ENCODE measurements at places on chromosomes 16 and 17.

- peaks cover 25% of the 10 kb centered on the region for H3K36me3 ChIP-seq
- H3K4me1 ChIP-seq, result peaks cover 35% of the 10 kb centered on the region
- ATAC-seq, result no peak
- H3K27me3 ChIP-seq, result no peaks in the 10 kb centered on the region
- H3K27ac ChIP-seq, result no peak overlapping the region
Observed at GRCh38 chr17:79832218-79833109, 6.8 kb downstream of the CBX4 start.

GRCh38 chr16:2155977-2156848, 631 bp downstream of the TRAF7 start:
- H3K36me3 ChIP-seq, result peaks cover 26% of the 10 kb centered on the region
- H3K4me3 ChIP-seq, result peak overlapping the region; percentile 95
- H3K27ac ChIP-seq, result peak overlapping the region; percentile 84
- H3K27me3 ChIP-seq, result no peaks in the 10 kb centered on the region

DNA sequence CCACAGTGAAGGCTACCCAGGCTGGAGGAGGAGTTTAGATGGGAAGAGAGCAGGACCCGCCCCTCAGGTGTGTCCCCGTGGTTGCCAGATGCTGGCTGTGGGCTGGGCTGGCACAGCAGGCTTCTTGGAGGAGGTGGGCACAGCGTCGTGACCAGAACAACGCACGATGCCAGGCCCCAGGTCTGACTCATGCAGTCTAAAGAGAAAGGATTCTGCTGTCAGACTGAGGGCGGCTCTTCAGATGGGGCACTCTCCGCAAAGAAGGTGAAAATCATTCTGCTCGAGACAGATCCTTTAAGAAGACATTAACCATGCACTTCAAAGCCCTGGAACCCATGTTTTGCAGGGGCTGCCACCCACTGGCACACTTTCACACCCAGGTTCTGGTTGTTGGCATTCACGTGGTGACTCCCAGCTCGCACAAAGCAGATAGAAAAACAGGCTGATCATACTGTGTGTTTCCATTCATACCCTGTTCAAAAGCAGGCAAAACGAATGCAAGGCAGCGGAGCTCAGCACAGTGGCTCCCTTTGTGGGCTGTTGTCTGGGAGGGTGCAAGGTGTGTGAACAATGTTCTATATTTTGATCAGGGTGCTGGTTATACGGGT, 19.0 kb downstream of the CACNG4 start:
- peaks cover 37% of the 10 kb centered on the region for H3K27me3 ChIP-seq
- ATAC-seq, result no peak
- H3K4me1 ChIP-seq, result no peaks in the 10 kb centered on the region
- no peak overlapping the region for H3K4me3 ChIP-seq
- no peaks in the 10 kb centered on the region for H3K36me3 ChIP-seq

GRCh38 chr16:66254751-66255150, 111.7 kb upstream of the CDH5 start:
- no peaks in the 10 kb centered on the region for H3K27me3 ChIP-seq
- H3K4me1 ChIP-seq, result no peaks in the 10 kb centered on the region
- H3K36me3 ChIP-seq, result no peaks in the 10 kb centered on the region
- no peak overlapping the region for H3K4me3 ChIP-seq

DNA sequence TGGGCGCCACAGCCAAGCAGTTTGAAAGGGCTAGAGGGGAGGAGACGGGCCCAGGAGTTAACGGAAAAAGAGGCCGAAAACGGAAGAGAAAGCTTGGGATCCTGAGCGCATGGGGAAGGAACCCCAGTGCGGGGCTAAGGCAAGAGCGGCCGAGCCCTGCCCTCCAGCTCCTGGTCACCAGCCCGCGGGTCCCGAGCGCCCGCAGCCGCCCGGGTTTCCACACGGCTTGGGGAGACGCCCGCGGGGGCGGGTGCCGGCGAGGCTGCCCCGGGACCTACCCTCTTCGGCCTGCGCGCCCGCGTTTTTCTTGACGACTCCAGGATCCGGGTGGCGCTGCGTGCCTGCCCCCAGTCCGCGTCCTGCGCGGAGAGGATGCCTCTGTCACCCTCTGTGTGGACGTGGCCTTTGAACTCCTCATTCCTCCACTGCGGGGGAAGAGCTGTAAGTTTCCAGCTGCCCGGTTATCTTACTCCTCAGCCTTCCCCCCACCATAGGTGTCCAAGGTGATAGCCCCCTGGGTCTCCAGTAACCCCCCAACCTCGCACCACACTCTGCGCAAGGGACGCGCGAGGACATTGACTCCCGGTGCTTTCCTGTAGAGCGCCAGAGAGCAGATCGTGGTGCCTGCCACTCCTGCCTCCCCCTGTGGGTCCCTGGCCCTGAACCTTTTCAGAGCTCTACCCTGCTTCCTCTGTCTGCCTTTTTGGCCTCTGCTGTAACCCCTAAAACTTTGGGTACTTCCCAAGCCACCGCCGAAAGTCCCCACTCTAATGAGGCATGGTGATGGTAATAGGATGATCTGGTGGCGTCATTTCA, 1.7 kb upstream of the CDH11 start:
- H3K36me3 ChIP-seq, result no peaks in the 10 kb centered on the region
- peaks cover 5% of the 10 kb centered on the region for H3K4me1 ChIP-seq
- H3K27me3 ChIP-seq, result peaks cover 43% of the 10 kb centered on the region
- H3K27ac ChIP-seq, result no peak overlapping the region
- H3K4me3 ChIP-seq, result no peak overlapping the region

DNA sequence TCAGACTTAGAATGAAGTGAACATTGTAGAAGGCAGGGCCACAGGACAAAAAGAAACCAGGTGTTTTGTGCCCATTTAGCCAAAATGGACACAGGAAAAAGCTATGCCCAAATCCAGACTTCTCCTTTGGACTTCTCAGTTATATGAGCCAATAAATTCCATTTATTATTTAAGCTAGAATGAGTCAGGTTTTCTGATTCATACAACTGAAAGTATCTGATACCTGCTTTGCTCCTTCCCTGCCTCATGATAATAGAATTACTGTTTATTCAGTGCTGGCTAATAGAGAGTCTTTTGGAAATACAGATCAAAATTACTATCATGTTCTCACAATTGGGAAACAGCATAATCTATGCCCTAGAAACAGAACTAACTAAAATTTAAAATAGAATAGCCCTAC, 8.7 kb upstream of the CPD start:
- ATAC-seq, result no peak
- H3K4me1 ChIP-seq, result peaks cover 5% of the 10 kb centered on the region
- no peaks in the 10 kb centered on the region for H3K36me3 ChIP-seq
- no peak overlapping the region for H3K4me3 ChIP-seq

- no peak for ATAC-seq
- no peaks in the 10 kb centered on the region for H3K27me3 ChIP-seq
- H3K4me1 ChIP-seq, result peaks cover 30% of the 10 kb centered on the region
- H3K4me3 ChIP-seq, result no peak overlapping the region
Observed at GRCh38 chr16:75420987-75421819, 12.1 kb downstream of the CFDP1 start.

- ATAC-seq, result no peak
- peak overlapping the region; percentile 91 for H3K4me3 ChIP-seq
- H3K27ac ChIP-seq, result peak overlapping the region; percentile 99
- H3K4me1 ChIP-seq, result peaks cover 33% of the 10 kb centered on the region
- no peaks in the 10 kb centered on the region for H3K27me3 ChIP-seq
- H3K36me3 ChIP-seq, result no peaks in the 10 kb centered on the region
Observed at GRCh38 chr16:2778630-2778958, 1.5 kb upstream of the ELOB start.

DNA sequence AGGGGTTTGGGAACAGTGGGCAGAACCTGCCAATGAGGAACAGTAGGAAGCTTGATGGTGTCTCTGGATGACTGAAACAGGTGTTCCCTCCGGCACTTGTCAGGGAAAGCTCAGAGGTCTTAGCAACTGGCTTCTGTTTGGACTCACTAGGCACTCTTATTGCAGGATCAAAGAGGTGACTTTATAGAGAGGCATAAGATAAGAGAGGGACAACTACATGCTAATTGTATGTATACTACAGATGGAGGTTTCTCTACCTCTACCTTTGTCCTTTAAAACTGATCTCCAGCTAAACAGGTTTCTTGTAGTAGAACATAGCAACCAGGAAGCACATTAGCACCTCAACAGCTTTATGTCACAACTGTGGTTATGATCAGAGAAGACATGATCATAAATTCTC, 7.6 kb downstream of the CNTD1 start:
- ATAC-seq, result no peak
- peaks cover 25% of the 10 kb centered on the region for H3K36me3 ChIP-seq
- H3K27ac ChIP-seq, result no peak overlapping the region
- H3K4me3 ChIP-seq, result no peak overlapping the region
- no peaks in the 10 kb centered on the region for H3K27me3 ChIP-seq
- no peaks in the 10 kb centered on the region for H3K4me1 ChIP-seq

Measured in stimulated activated memory B cell treated with anti-CD40 and anti-IgM and Interleukin-4, amounts not matched to agents 10 μg/mL and 1 μg/mL and 100 μg/mL, for 72 hours (primary cell).